ENCODE measurements at places on chromosomes 12 and 14. TPM values are rescaled to one million over a fixed set of nuclear protein-coding genes. Genes with fewer than 3 reads are reported as not detected.

GLIPR1L2 gene
- 0.14 TPM for polyA plus RNA-seq

EMC9 gene
- polyA plus RNA-seq: 26.6 TPM

CLEC2D gene
- 5.2 TPM for polyA plus RNA-seq

ETFBKMT gene
- polyA plus RNA-seq: 0.84 TPM

GPR137C gene
- 0.11 TPM for polyA plus RNA-seq

GNB3 gene
- polyA plus RNA-seq: 1.3 TPM

KLRG1 gene
- polyA plus RNA-seq: 0.52 TPM

DGKA gene
- 128 TPM for polyA plus RNA-seq

EML1 gene
- polyA plus RNA-seq: 4.4 TPM

TM9SF1 gene
- 25.8 TPM for polyA plus RNA-seq

DNAI7 gene
- 0.07 TPM for polyA plus RNA-seq

KRT6C gene
- 427 TPM for polyA plus RNA-seq

PPM1H gene
- 0.09 TPM for polyA plus RNA-seq

GPR65 gene
- polyA plus RNA-seq: 0.22 TPM

HOXC12 gene
- not detected for polyA plus RNA-seq

BMP4 gene
- 2.6 TPM for polyA plus RNA-seq

TAS2R7 gene
- not detected for polyA plus RNA-seq

RARG gene
- polyA plus RNA-seq: 104 TPM

RAD51AP1 gene
- polyA plus RNA-seq: 7.0 TPM

HHIPL1 gene
- polyA plus RNA-seq: 0.14 TPM

APOF gene
- not detected for polyA plus RNA-seq

SLC39A5 gene
- 0.09 TPM for polyA plus RNA-seq

CCDC184 gene
- 0.28 TPM for polyA plus RNA-seq

RNFT2 gene
- 0.28 TPM for polyA plus RNA-seq

CD163 gene
- polyA plus RNA-seq: 5.3 TPM

SOAT2 gene
- polyA plus RNA-seq: 0.16 TPM

ALDH2 gene
- 83.9 TPM for polyA plus RNA-seq

KLRK1 gene
- polyA plus RNA-seq: 2.7 TPM

SDR9C7 gene
- 16.8 TPM for polyA plus RNA-seq

TSPAN19 gene
- 0.05 TPM for polyA plus RNA-seq

TAC3 gene
- polyA plus RNA-seq: not detected

Measured in esophagus (tissue), 2 donors.